T1000 (cell line): ENCODE measurements at places on chromosomes 16 and 17.
A peak's percentile ranks its signal among the peaks of the same experiment; 100 is the strongest.

GRCh38 chr17:67110619-67111018 is 66.3 kb downstream of the CACNG1 start:
- no peak for DNase-seq

DNA sequence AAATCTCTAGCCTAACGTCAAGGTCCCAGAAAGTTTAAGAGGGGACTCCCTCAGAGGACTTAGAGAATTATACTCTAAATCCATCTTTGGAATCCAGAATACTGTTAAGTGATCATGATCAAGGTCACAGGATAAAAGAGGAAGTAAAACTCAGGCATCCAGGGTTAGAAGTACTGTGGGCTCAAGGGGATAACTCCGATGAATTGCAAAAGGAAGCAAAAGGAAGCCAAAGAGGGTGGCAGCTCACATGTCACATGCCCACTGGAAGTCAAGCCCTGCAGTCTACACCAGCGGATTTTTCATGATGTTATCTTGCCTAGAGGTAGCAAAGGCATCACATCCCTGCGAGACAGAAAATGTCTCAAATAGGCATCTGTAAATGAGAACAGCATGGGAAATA is 3.8 kb downstream of the ZNF821 start:
- DNase-seq = no peak

DNA sequence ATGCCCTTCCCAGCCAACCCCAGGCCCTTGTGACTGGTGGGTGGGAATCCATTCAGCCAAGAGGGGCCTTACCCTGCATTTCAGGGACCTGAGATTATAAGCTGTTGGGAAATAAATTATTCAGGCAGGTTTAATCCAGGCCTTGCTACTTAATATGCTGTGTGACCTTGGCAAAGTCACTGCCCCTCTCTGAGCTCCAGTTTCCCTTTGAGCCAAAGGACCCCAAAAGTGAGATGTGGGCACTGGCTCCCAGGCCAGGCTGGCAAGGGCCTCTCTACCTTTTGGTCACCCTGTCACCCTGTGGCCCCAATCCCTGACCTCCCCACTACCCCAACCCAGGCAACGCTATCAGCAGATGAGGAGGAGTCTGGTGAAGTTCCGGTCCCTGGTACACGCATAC is 33.9 kb downstream of the MYO15A start:
- DNase-seq = no peak

DNA sequence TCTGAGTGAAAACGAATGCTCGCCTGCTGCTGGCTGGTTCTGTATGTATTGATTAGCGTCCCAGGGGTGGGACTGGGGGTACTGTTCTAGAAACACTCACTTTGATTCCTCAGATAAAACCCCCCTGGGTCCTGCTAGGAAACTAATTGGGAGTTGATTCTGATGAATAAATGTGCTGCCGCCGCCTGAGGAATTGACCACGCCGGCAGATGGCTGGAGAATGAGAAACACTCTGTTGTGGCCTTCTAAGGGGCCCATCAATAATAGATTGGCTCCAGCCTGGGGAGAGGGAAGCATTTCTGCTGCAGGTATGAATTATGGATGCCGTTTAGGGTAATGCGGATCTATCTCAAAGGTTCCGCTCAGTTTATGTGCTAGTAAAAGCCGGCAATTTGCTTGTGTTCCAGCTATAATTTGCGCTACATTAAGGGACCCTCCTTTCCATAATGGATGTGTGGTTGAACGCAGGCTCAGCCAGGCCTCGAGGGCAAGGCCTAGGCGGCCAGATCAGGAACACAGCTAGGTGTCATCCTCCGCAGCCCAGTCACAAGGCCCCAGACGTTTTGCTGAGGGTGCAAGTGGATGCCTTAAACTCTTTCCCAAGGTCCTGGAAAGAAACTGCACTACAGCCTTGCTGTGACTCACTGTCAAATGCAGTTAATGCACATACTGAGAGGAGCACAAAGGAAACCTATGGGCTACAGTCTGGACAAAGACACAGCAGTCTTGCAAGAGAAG is 132.2 kb upstream of the HS3ST2 start:
- DNase-seq = no peak

DNA sequence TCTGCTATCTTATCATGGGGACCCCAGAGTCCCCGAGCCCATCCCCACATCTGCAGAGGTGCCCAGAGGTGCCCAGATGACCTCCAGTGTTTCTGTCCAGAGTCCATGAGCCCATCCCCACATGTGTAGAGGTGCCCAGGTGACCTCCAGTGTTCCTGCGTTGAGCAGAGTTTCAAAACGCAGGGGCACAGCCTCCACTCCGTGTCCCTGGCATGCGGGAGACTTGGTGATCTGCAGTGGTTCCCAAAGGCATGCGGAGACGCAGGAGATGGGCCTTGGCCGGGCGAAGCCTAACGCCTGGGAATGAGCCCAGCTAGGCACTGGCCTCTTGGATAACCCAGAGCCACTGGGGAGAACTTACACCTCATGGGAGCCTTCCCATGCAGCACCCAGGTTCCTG is 41.3 kb downstream of the COX4I1 start:
- no peak for DNase-seq

DNA sequence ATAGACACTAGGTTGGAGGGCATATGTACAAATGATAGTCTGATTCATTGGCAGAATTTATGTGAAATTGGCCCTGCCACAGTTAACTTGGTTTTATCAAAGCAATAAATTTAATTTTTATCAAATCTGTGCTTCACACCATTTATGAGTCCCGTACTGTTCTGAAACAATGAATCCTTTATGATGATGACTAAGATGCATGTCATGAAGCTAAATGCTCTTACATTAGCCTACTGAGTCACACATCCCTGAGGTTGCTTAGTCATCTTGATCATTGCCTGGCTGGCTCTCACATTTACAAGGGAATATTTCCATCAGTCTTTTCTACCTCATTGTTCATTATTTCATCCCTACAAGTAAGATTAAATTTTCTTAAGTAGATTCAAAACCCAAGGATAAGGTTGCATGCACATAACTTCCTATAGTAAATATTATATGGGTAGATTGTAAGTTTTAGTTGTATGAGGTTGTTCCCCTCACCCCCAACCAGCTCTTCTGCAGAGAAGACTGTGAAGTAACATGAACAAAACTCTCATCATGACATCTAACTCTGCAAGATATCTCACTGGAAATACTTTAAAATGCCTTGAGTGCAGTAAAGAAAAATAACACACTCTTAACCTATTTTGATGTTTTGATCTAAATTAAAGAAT is 170.7 kb downstream of the CYB561 start:
- peak; percentile 64 for DNase-seq

- DNase-seq = no peak
These were observed 18.3 kb upstream of the ATP2A3 start for GRCh38 chr17:3982541-3983017.

GRCh38 chr17:11922638-11923037 is 74.6 kb downstream of the ZNF18 start:
- DNase-seq = no peak

DNA sequence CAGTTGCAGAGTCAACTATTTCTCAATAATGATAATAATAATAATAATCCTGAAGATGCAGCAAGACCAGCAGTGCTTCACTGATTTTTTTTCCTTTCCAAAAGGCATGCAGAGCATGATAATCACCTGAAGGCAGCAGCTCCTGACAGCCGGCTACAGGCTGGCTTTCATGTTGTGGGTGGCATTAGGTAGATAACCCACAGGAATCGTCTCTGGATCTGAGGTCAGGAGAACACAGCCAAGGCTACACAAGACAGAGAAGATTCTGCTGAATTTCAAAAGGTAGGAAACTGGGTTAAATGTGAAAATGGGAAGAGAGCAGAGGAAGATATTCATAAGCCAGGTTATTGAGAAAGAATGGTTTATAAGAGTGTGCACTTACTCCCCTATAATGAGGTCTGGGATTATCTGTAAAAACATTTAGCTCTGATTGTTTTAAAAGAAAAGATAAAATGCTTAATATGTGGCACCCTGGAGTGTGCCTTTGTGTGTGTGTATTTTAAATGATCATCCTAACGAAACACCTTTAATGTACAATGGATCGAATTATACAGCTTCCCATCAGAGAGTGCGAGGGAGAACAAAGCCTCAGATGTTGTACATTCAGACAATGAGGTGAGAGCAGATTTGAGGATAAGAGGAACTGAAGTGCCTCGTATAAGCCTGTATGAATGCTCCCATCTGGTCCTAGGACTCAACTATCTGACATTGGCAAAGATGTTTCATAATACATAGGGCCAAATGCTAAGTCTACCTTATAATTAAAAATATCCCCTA is 273.1 kb downstream of the PHKB start:
- no peak for DNase-seq

DNA sequence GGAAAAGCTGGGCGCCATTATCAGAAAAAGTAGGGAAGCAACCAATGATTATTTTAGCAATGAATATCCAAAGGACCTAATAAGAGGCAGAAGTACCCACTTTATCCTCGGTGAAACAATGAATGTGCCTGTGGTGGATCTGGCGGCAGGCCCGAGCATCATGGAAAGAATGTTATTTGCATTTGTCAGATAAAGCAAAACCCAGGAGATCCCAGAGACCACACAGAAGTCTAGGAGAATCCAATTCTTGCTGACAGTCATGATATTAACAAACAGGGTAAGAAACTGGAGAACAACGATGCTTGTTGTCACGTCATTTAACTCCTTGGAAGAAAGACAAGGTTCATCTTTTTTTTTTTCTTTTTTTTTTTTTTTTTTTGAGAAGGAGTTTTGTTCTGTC is 12.0 kb upstream of the TNRC6A start:
- DNase-seq = no peak

- DNase-seq = no peak
These were observed 6.4 kb downstream of the C16orf86 start for GRCh38 chr16:67672739-67673662.

DNA sequence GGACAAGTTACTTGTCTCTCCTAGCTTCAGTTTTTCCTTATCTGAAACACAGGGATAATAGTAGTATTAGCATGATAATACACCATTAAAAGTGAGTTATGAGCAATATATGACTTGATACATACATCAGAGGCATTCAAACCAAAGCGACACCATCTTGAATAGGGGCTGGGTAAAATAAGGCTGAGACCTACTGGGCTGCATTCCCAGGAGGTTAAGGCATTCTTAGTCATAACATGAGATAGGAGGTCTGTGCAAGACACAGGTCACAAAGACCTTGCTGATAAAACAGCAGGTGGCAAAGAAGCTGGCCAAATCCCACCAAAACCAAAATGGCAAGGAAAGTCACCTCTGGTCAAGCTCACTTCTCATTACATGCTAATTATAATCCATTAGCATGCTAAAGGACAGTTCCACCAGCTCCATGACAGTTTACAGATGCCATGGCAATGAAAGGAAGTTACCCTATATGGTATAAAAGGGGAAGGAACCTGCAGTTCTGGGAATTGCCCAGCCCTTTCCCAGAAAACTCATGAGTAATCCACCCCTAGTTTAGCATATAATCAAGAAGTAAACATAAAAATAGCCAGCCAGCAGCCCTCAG is 37.2 kb upstream of the HS3ST3A1 start:
- peak; percentile 35 for DNase-seq

- DNase-seq = no peak
These were observed 7.5 kb upstream of the MPHOSPH6 start for GRCh38 chr16:82177555-82177954.

DNA sequence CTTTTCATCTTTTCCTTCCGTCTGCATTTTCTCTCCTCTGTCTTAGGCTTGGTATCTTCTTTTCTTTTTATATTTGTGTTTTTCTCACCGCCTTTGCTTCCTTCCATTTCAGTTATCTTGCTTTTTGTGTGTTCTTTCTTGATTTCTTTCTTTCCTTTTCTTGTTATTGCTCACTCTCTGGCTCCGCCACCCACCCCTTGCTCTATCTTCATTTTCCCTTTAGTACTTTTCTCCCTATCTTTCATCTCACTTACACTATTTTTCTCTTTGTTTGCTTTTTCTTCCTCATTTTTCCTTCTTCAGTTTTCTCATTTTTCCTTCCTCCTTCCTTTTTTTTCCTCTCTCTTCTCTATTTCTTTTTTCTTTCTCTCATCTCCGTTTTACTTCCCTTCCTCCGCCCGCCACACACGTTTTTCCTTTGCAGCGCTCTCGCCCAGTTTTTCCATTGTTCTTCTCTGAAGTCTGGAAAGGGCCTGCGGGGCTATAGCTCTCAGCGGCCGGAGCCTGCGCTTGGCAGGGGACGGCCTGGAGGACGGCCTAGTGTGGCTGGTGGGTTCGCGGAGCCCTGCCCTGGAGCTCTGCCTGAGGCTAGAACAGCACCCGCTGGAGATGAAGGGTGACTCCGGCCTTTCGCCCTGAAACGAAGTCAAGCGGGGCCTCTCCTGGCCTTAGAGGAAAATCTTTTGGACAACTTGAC is 5.2 kb upstream of the HOXB13 start:
- no peak for DNase-seq

DNA sequence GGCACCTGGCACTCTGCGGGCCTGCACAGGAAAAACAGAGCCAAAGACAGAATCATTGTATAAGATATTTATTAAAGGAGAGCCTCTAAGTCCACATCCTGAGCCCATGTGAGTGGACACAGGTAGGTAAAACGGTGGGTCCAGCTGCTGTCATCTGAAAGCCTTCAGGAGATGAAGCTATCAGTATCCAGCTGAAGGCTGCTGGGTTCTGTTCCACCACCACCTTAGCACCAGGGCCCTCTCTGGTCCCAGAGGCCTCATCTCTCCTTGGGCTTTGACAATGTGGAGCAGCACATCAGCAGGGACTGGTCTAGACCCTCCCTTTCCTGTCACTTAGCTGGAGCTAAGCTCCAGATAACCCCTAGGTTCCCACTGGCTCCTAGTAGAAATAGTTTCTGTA is 7.3 kb downstream of the TMEM106A start:
- no peak for DNase-seq

DNA sequence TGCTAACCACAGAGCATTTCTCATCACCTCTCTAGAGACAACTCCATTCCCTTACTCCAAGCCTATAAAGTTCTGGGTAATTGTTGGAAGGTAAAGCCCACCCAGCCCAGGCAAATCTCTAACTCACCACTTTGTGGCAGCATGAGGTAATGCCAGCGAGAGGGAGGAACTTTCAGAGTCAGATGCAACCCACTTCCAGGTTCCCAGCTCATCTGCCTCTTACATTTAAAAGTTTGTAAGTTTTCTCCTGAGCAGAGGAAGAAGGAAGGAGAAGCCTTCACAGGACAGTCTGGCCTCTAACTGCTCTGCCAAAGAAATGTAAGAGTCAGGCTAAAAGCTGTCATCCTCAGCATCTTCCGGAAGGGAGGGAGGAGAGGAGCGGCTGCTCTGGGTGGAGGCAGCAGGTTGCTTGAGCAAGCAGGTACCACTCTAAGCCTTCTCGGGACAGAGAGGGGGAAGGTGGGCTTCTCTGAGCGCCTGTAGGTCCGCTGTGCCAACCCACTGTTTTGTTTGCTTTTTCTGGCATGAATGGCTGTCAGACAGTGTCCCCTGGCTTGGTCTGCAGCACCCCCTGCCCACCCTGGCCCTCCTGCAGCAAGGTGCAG is 1.0 kb downstream of the ZNF319 start:
- no peak for DNase-seq
